ENCODE measurements at places on chromosomes 11 and 22. TPM values are rescaled to one million over a fixed set of nuclear protein-coding genes. Genes with fewer than 3 reads are reported as not detected.

Gene RDX
- 159 TPM for total RNA-seq

GRCh38 chr11:12165237-12165875, 55.0 kb downstream of the MICAL2 start:
- no peak for DNase-seq

GRCh38 chr11:93278976-93279375, 51.6 kb upstream of the DEUP1 start:
- DNase-seq, result no peak

GRCh38 chr22:38841211-38841610, 2.6 kb downstream of the NPTXR start:
- no peak for DNase-seq

DNA sequence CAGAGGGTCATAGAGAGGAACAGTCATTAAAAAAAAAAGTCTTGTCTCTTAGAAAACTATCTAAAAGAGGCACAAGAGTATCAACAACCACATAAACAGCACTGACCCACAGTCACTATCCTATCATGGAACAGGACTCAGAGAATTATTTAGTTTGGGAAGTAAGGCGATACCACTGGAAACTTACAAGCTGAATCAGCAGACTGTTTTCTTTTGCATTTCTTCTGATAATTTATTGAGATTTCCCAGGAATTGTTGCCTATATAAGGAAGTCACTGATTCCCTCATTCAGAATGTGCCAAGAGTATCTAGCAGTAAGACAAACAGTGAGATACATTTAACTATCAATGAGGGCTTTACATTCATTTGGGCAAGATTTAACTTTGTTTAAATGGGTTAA, 304.1 kb downstream of the GUCY1A2 start:
- DNase-seq, result no peak

GRCh38 chr22:41096391-41096790, 4.0 kb downstream of the EP300 start:
- no peak for DNase-seq

- DNase-seq, result no peak
These were observed 16.7 kb upstream of the FAM168A start for GRCh38 chr11:73614591-73614990.

Gene ATM
- total RNA-seq, result 77.3 TPM

- no peak for DNase-seq
These were observed 9.1 kb downstream of the ANKK1 start for GRCh38 chr11:113396690-113397089.

All from neural crest cell (in vitro differentiated cells).